ENCODE measurements at places on chromosomes 11 and 22.

DNA sequence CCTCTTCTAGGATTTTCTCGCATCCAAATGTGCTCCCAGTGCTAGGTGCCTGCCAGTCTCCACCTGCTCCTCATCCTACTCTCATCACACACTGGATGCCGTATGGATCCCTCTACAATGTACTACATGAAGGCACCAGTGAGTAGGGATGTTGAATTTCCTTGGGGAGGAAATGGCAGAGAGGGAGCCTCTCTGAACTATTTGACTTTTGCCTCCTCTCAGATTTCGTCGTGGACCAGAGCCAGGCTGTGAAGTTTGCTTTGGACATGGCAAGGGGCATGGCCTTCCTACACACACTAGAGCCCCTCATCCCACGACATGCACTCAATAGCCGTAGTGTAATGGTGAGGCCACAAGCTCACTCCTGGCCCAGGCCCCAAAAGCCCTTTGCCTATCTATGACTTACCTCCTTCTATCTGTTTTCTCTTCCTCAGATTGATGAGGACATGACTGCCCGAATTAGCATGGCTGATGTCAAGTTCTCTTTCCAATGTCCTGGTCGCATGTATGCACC, 2.5 kb downstream of the TAF10 start:
- no peak for DNase-seq

DNA sequence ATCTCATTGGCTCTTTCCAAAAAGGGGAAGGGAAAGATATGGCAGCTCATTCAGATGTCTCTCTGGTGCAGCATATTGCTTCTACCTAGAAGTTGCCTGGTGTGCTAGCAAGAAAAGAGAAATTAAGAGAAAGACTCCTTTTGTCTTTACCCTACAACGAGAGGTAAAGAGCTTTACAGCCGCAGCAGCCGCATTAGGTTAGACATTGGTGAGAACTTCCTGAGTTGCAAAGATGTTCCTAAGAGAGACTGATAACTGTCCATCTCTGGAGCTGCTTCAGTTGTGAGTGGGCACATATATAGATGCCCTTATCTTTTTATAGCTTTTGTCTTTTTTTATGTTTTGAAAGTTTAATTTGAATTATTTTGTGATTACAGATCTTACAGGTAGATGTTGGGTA, 80.8 kb upstream of the NNMT start:
- no peak for DNase-seq

DNA sequence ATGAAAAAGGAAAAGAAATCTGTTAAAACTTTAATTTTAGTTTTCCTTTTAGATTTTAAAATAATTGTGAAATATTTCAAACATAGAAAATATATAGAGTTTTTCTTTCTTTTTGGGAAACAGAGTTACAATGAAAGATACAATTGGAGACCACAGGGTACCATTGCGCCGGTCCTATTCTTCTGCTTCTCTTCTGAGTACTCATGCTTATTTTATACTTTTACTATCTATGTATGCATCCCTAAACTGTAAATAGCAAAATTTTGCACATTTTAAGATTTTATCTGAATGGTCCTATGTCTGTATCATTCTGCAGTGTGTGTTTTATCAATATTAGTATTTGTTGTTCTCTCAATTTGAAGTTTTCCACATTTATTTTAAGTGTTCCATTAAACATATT, 65.0 kb downstream of the EHF start:
- DNase-seq: no peak

GRCh38 chr11:116948391-116948790, 111.0 kb upstream of the APOA1 start:
- no peak for DNase-seq

DNA sequence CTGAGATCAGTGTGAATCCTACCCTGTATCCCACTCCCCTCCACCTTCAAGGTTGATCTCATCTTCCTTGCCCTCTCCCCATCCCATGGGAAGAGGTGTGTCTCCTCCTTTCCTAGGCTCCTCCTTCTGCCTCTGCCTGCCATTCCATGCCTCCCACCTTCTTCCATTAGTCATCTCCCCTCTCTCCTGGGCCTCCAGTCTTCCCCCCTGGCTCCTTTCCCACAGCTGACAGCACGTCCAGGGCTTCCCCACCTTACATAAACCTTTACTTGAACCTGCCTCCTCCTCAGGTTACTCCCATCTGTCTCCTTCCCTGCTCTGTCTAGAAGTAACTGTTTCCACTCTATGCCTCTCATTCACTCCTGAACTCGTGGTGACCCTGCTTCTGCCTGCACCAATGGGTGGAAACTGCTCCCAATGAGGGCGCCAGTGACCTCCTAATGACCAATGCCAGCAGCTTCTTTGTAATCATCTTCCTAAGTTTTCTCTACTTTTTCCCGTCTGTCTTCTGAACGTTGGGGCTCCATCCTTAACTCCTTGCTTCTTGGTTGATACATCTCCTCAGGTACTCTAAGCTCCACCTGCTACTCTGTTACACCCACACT, 266.9 kb upstream of the NARS2 start:
- no peak for DNase-seq

DNA sequence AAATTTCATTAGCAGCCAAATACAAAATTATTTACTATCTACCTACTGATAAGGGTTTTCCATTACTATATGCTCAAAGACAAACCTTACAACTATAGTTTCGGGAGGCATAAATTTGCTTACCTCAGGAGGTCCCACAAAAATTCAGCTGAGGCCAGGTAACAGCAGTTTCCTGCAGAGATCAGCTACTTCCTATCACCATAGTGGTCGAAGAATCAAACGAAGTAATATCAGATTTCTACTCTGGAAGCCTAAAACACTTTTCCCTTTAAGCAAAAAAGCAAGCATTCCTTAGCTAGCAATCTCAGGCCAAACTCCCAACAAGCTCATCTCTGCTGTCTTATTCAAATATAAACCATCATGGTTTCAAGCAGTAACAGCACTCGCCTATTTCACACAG, 3.1 kb downstream of the NAP1L4 start:
- no peak for DNase-seq

DNA sequence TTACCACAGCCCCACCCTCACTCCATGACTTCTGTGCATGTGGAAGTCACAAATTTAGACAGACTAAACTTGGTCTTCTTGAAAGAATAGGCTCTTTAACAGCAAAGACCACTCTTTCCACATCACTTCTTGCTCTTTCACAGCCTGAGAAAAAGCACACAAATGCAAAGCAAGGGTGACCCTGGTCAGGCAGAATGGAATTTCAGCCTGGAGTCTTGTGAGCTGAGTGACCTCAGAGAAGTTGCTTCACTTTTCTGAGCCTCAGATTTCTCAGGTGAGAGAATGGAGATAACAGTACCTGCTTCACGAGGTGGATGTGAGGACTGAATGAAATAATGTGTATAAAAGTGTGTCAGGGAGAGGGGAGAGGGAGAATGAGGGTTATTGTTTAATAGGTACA, 26.8 kb upstream of the LIPT2 start:
- DNase-seq: no peak

GRCh38 chr22:37607010-37607934, 1.4 kb upstream of the GGA1 start:
- peak; percentile 82 for DNase-seq

- no peak for DNase-seq
Measured at GRCh38 chr11:87430821-87431220, 393.1 kb downstream of the TMEM135 start.

DNA sequence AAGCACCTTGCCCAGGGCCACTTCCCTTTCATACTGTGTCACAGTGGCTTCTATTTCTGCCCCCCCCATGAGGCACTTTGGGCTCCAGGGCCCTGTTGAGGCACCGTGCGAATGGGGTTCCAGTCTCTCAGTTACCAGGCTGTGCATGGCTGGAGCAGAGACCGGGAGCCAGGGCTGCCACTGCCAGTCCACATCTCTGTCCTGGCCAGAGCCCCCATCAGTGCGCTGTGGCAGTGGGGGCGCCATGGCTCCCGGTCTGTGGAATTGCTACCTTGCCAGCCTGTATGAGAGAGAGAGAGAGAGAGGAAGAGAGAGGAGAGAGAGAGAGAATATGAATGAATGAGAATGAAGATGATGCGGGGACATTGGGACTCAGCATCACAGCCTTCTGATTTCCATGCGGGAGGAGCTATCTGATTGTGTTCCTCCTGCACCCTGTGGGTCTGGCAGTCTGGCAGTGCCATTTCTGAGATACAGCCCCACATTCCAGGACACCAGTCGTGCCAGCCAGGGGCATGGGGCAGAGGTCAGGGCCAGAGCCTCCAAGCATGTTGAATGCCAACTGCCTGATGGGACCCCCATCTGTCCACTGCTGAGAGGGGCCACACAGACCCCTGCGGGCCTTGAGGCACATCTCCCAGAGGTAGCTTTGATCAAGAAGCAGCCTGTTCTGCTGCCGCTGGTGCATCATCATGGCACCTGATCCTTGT, 279.8 kb downstream of the TBC1D22A start:
- no peak for DNase-seq

- DNase-seq: no peak
Measured at GRCh38 chr11:66789097-66789890, 53.9 kb upstream of the RCE1 start.
